ENCODE measurements at places on chromosomes 11 and 22.

- no peak for DNase-seq
Observed at GRCh38 chr22:42645938-42646568, 3.1 kb downstream of the CYB5R3 start.

GRCh38 chr22:38451404-38451803 lies 3.6 kb downstream of the KCNJ4 start:
- no peak for DNase-seq

DNA sequence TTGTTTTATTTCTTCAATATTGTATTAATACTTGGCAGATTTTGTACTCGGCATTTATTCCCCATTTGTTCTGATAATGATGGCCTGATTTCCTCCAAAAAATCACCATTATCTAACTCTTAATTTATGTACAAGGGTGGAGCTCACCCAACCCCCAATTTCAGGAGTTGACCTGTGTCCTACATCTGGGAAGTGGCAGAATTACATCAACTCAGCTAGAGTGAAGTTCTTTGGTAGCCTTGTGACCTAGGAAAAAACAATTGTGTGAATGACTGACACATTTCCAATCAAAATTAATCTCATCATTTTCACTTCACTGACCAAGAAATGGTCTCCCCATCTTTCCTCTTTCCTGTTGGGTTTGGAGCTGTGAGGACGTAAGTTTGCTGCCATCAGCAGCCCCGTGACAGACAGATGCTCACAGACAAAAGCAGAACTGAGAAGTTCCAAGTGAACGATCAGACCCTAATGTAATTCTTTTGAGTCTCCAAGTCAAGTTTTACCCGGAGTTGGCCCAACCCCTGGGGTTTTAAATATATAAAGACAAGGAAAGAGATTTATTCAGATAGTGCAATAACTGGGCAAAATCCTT lies 16.6 kb upstream of the MS4A6E start:
- DNase-seq = no peak

DNA sequence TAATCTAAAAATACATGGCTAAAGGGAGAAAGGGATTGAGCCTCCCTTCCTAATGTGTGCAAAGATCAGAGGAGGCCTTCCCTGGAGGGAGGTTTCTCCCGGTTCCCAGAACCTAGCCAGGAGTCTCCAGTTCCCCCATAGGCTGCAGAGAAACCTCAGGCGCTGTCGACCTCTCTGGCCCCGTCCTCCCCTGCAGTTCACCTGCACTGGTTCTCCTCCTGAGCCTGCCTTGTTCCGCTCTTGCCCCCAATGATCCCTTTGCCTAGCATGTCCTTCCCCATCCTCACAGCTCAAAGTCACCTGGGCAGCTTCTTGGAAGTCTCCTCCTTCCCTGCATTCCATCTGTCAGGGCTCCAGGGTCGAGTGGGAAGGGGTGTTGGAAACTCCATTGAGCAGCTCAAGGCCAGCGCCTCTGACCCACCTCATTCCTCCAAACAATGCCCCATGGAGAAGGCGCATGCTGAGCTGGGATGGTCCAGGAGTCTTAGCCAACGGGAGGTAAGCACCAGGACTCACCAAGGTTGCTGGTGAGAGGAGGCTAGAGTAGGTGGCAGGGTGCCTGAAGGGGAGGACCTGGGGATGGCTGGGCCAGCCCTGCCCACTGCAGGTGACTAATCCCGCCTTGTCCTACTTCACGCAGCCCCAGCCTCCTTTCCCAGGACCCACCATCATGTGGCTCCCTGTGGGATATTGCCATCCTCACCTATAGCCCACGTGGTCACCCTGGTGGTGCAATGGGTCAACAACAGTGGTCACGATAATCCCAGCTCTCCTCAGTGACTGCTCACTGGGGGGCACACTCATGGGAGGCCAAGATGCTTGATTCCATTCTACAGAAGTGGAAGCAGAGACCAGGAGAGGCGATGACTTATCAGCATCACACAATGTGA lies 15.4 kb downstream of the RSPH14 start:
- DNase-seq = no peak

DNA sequence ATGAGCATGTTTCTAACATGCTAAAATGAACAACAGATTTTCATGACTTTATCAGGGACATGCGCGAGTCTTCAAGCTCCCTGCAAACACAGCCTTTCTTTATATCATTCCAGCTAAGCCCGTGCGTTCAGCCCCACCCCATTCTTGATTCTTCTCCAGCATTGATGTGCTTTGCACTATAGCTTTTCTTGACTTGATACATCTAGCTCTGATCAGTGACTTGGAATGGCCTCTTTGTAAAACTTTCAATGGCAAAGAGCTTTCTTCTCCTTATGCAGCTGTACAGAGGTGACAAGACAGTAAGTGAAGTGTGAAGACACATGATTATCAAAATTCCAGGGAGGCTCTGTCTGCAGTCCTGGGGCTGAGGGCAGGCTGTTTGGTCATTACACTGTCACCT lies 561.0 kb downstream of the OPCML start:
- no peak for DNase-seq

GRCh38 chr11:100208207-100208606 lies 478.9 kb upstream of the ARHGAP42 start:
- DNase-seq = no peak

GRCh38 chr11:7520011-7520942 lies 6.5 kb downstream of the PPFIBP2 start:
- no peak for DNase-seq

DNA sequence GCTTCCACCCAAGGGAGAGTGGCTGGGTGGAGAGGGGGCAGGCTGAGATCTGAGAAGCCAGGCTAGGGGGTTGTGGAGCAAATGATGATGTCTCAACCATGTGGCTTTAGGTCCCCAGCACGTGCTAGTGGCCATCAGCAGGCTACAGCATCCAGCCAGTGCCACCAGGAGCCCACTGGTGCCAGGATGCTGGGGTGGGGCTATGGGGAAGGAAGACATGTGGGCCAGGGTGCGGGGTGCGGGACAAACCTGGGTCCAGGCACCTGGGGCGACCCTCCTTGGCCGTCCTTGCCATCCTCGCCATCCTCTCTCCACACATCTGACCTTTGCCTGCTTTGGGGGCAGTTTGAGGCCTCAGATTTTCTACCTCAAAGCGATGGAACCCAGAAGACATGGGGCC lies 104.3 kb downstream of the KCNQ1 start:
- DNase-seq = no peak

DNA sequence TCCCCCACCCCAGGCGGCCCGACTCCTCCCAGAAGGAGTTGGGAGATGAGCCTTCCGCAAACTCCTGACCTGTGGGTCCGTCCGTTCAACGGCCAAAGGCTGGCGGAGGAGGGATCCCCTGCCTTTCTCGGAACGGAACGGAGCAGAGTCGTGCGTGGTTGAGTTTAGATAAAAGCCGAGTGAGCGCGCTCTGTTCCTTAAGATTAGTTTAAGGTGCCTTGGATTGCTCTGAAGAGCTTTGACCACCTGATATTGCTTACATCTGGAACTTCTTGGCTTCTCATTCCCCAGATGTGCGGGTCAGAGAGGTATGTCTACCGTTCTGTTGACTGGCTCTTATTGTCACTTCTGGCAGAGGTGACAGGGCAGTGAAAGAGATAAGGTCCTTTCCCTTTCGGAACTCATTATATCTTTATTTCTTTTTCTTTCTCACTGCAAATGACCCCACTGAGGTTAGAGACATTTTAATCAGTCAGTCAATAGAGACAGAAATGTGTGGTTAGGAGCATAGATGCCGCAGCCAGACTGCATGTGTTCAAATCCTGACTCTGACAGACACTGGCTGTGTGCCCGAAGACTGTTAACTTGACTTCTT lies at the start of gene TRIM6:
Gene TRIM6 (plus strand): TSS at position 31 of the 595 bp plus-strand sequence. CDS start 261 bp downstream, at position 292.
- DNase-seq = no peak

DNA sequence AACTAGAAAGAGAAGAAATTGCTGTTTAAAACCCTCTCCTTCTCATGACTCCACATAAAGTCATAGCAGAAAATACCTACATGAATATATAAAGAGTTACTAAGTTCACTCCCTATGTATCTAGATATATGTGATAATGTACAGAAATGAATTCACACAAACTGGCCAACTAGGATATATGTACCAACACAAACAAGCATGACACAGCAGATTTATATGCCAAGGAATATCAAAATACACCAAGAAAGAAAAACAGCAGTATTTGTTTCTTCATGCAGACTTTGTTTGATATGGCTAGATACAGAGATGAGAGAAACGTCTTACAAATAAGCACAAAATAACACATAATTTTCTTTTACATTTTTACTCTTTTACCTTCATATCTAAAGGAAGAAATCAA lies 1.8 kb downstream of the OR51G1 start:
- DNase-seq = no peak

DNA sequence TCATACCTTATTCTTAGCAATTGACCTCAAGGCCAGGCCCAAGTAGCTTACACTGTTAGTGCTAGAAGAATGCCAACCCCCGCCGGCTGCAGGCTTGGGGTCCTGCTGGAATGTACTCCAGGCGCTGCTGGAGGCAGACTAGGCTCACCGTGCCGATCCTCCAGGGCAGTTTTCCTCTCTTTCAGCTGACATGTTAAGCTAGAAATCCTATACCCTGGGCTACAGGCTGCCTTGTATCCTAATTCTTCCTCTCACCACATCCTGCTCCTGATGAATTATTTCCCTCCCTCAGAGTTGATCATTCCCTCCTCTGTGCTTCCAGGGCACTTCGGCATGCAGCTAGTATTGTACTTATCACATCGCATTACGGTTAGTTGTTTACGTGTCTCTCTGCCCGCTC lies 3.4 kb downstream of the SPTBN2 start:
- no peak for DNase-seq

- DNase-seq = no peak
Observed at GRCh38 chr11:128574576-128575011, 12.8 kb downstream of the ETS1 start.

GRCh38 chr11:68574308-68574707 lies 110.0 kb upstream of the GAL start:
- no peak for DNase-seq

GRCh38 chr11:86688398-86689179 lies 16.2 kb upstream of the ME3 start:
- no peak for DNase-seq

GRCh38 chr11:63635762-63636465 lies 21.7 kb upstream of the PLAAT3 start:
- DNase-seq = peak; percentile 51

DNA sequence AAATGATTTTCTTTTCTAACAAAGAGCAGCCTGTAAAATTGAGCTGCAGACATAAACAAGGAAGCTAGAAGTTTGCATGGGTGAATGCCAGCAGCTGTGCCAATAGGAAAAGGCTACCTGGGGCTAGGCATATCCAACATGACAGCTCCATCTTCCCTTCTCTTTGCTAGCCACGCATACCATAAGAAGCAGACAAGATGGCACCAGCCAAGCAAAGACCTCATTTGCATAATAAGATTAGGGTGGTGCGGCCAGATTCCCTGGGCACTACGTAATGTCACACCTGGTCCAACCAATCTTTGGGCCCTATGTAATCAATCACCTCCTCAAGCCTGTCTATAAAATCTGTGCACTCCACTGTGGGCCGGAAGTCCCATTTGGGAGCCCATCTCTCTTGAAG lies 108.3 kb downstream of the SWAP70 start:
- no peak for DNase-seq

GRCh38 chr22:39994041-39994565 lies 651 bp upstream of the FAM83F start:
- DNase-seq = peak; percentile 39

DNA sequence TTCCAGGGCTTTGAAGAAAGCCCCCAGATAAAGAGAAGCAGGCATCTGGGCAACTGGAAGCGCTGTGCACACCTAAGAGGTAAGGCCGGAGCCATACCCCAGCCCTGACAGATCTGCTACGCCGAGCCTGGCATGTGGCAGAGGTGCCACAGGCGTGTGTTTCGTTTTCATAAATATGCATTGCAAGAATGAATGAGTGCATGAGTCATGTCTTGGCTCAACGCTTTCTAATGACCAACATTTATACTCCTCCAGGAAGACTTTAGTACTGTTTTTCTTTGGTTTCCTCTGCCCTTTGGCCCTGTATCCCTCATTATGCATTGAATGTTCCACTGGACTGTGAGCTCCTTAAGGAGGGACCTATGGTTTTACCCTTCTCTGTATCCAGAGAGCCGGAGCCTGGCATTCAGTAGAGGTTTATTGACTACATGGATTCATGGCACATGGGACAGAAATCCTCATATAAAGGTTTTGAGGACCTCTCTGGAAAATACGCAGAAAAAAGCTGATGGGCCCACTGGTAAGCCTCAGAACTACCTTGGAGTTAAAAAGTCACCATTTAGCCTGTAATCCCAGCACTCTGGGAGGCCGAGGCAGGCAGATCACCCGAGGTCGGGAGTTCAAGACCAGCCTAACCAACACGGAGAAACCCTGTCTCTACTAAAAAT lies 38.9 kb upstream of the CSNK2A3 start:
- DNase-seq = no peak

GRCh38 chr22:28819253-28820096 lies 19.1 kb upstream of the XBP1 start:
- no peak for DNase-seq

DNA sequence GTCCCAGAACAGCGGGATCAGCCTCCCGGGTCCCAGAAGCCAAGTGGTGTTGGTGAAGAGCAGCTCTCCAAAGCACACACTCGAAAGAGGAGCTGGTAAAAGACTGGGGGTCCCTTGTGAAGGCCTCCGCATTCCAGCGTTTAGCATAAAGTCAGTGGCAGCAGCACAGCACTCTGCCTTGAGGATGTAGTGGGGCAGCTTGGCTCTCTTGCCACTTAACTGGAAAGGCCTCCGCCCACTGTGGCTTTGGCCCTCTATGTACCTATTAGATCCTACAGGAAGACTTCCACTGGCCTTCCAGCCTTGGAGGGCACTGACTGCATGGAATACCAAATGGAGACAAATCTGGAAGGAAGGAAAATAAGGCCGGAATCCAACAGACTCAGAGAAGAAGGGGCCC lies 1455.3 kb downstream of the BRD1 start:
- DNase-seq = no peak

GRCh38 chr11:61793083-61793828 lies 545 bp downstream of the FEN1 start:
- DNase-seq = no peak

DNA sequence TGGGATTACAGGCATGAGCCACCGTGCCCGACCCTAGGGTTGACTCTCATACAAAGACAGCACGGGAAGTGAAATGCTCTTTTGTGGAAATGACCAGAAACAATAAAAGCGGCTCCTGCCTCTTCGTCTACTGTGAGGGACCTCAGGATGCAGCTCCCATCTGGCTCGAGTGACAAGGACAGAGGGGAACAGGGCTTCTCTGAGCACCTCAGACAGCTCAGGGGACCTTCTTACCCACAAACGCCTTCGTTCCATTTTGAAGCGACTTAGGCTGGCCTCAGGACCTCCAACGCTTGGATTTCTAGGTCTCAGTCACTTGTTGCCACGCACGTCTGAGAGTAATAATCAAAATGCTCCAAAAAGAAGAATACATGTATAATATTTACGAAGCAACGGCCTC lies 2.5 kb downstream of the PRAME start:
- no peak for DNase-seq

DNA sequence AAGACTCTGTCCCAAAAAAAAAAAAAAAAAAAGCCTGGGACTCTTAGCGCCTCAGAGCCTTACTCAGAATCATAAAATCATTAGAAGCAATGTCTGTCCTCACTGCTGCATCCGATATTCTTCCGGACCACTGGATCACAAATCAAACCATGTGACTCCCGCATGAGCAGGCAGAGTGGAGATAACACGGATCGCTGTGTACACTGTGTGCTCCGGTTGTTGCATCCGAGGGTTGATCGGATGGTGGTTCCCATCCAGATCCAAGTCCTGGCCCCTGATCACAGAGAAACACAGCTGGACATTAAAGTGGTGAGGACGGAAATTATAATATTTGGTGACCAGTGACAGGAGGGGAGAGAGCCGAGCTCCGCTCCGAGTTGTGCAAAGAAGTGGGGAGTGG lies 9.7 kb upstream of the TXNRD2 start:
- DNase-seq = no peak
